Stromal cell of bone marrow (primary cell): ENCODE measurements at places on chromosomes 7 and 10.
A peak's percentile ranks its signal among the peaks of the same experiment; 100 is the strongest.

- no peak for DNase-seq
Observed at GRCh38 chr10:48465860-48466521, 138.9 kb downstream of the ARHGAP22 start.

GRCh38 chr7:82194016-82194643 is 249.4 kb downstream of the CACNA2D1 start:
- DNase-seq: peak; percentile 35

DNA sequence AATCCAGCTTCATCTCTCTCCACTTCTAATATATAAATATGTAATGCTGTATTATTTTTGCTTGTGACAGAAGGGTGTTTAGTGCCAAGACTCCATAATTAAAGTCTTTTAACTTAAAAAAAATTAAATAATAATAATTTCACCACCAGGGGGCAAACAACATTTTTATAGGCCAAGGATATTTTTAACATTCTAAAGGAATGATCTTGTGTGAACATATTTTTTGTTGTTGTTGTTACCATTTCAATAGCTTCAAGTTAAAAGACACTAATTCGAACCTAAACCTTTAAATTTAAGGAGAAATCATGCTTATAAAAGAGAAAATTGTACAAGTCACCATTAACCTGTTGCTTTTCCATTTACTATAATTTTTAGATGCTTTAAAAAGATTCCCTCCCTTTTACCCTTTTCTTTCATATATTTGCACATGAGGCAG is 7.5 kb upstream of the DNAJC1 start:
- DNase-seq: no peak

- DNase-seq: no peak
Observed at GRCh38 chr7:16644636-16645592, 640 bp downstream of the ANKMY2 start.

GRCh38 chr10:6877722-6878392 is 297.8 kb upstream of the PRKCQ start:
- peak; percentile 0 for DNase-seq

DNA sequence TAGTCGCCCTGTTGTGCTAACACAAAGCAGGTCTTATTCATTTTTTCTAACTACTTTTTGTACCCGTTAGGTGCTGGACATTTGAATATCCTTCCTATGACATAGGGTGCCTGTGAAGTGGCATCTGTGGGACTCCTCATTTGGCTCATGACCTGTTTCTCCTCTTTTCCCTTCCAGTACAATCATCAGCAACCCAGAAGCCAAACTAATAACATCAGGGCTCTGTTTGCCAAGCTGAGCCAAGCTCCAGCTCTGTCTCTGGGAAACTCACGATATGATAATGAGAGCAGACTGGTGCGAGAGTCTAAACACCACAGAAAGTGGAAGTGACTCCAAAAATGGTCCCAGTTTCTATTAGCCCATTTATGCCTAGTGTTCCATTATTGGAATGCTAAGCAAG is 92.0 kb downstream of the SVIL start:
- DNase-seq: no peak

DNA sequence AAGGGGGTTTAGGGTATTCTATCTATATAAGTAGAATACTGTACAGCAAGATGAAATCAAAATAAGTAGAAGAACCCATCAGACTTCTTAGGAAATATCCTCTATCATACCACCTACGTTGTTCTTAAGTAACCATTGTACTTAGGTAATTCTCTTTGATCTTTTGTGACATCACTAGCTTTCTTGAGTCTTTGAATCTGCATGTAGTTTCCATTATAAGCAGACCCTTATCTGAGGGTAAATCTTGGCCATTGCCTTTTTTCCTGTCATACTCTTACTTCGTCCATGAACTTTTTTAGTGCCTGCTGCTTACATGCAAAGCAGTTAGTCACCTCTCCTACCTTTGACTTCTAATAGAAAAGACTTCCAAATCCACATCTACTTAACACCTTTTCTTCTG is 49.0 kb downstream of the WAC start:
- no peak for DNase-seq

GRCh38 chr10:28880683-28880950 is 203.3 kb downstream of the BAMBI start:
- DNase-seq: no peak
